ENCODE measurements at places on chromosomes 1 and 21.
A peak's percentile ranks its signal among the peaks of the same experiment; 100 is the strongest.

- peak; percentile 31 for DNase-seq
Observed at GRCh38 chr1:236141447-236142252, 689 bp upstream of the GPR137B start.

DNA sequence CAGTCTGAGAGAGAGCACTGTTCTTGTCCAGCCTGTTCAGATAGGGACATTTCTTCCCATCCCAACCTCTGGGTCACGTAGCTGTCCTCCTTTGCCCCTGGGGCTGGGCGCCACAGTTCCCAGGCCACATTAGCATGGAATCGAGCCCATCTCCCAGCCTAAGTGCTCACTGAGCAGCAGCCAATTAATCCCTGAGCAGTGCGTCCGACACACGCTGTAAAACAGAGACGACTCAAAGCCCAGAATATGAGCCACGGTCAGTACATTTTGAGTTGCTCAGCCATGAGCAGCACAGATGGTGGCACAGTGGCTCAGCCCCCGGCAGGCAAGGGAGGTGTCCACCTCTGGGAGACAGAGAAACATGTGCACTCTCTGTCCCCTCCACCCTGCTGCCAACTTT lies 267.4 kb downstream of the NPHP4 start:
- no peak for DNase-seq

DNA sequence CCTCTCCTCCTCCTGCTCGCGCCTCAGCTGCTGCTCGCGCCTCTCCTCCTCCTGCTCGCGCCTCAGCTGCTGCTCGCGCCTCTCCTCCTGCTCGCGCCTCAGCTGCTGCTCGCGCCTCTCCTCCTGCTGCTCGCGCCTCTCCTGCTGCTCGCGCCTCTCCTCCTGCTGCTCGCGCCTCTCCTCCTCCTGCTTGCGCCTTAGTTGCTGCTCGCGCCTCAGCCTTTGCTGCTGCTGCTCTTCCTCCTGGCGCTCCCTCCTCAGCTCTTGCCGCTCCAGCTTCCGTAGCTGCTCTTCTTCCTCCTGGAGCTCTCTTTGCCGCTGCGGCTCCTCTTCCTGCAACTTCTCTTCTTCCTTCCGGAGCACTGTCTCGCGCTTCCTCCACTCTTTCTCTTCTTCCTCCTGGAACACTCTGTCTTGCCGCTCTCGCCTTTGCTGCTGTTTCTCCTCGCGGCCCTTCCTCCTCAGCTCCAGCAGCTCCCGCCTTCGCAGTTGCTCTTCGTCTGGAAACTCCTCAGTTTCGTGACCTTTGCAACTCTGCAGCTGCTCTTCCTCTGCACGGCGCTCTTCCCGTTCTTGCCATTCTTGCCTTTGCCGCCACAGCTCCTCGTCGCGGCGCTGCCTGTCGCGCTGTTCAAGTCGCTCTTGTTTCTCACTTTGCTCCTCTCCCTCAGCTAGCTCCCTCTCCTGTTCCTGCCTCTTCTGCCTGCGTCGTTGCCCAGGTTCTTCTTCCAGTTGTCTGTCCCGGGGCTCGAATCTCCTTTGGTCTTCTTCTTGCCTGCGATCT lies 3.0 kb downstream of the TCHH start:
- peak; percentile 4 for DNase-seq

- DNase-seq = no peak
Observed at GRCh38 chr1:147919896-147920295, 8.3 kb upstream of the GPR89B start.

- no peak for DNase-seq
Observed at GRCh38 chr1:41730806-41731205, 187.9 kb downstream of the HIVEP3 start.

DNA sequence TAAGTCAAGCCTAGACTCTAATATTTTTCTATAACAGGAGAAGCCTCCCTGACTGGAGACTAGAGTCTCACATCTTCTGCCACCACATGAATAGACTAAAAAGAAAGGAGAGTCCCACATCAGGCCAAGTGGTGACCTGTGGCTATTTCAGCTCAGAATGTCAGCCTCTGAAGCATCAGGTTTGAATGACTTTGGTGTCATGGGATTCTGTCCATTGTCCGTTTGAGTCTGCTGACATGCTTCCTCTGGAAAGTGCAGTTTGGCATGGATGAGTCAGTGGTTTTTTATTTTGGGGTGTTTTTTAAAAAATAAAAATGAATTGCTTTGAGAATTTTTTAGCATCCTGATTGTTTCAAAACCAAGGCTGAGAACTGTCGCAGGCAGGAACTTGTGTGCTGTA lies 19.5 kb downstream of the DYRK3 start:
- no peak for DNase-seq

DNA sequence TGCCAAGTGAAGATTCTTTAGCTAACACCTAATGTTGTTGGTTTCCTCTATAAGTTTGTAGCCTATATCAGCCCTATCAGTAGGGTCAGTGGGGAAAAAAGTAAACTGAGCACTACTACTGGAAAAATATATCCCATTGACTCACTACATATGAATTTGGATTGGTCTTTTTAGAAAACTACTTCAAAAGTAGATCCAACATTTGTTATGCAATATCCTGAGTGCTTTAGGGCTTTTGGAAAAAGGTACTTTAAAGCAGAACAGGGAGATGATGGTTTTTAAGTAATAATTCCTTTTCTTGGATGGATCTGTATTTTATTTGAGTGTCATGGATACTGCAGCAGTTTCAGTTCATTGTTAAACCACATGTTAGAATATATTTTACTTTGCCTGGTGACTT lies 7.1 kb downstream of the C1orf21 start:
- no peak for DNase-seq

- DNase-seq = peak; percentile 5
Observed at GRCh38 chr1:7885513-7886404, 32.9 kb upstream of the UTS2 start.

GRCh38 chr1:96060621-96061020 lies 661.0 kb upstream of the PTBP2 start:
- DNase-seq = no peak

GRCh38 chr1:89198491-89199072 lies at the start of gene GBP4:
TSS of gene GBP4 (minus strand) at chr1:89198942. CDS start at chr1:89198834, 108 bp downstream.
- DNase-seq = peak; percentile 19

DNA sequence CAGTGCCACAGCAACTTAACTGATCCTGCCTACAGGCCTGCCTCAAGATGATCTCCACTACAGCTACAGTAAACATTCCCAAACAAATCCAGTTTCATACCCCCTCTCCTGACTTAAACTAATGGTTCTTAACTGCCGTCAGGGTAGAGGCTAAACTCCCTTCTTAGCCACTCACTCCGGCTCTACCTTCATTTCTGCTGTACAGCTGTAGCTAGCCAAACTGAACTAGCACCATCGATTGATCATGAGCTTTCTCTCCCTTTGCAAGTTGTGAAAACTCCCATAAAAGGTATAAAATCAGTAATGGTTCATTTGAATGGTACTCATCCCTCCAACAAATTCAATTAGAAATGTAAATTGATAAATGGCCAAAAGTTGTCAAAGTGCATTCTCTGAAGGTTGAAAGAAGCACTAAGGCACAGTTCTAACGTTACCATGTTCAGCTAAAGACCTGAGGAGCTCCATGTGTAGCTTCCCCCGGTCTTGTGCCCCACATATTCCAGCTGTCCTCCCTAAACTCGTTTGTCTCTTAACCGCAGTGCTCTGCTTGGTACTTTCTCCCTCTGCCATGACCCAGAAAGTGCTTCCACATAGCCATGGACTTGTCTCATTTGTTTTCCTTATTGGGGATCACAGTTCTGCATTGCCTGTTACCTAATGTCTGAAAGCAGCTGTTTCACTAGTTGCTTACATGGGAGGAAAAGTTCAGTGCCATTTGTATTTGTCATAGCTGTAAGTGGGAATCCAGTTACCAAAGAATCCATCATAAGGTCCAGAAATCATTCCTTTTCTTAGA lies 49.8 kb downstream of the DHX9 start:
- DNase-seq = peak; percentile 7

- no peak for DNase-seq
Observed at GRCh38 chr1:183910845-183911244, 105.9 kb downstream of the RGL1 start.

GRCh38 chr1:179767177-179767581 lies 24.1 kb downstream of the FAM163A start:
- DNase-seq = no peak

GRCh38 chr21:31233711-31234110 lies 110.3 kb downstream of the TIAM1 start:
- no peak for DNase-seq

Data from erythroblast (primary cell).